ENCODE measurements at places on chromosomes 1 and 21.

GRCh38 chr1:25082216-25082899, 149.9 kb downstream of the SYF2 start:
- DNase-seq: no peak

- no peak for DNase-seq
Measured at GRCh38 chr1:217924924-217925323, 293.8 kb downstream of the SPATA17 start.

DNA sequence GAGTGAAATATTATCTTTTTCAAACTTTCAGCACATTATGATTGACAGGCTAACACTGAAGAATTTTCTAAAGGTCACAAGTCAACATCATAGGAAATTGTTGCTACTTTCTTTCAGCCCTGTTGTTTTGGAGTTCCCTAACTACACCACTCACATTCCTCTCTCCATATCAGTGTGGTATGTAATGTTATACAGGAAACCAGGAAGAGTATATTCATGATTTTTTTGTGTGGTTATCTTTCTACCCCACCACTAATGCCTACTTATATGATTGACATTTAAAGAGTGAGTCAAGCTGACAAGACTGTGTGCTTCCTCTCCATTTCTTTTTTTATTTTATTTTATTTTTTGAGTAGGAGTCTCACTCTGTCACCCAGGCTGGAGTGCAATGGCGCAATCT, 47.8 kb upstream of the PRDM2 start:
- no peak for DNase-seq

- no peak for DNase-seq
Measured at GRCh38 chr1:246058466-246058865, 448.6 kb downstream of the SMYD3 start.

DNA sequence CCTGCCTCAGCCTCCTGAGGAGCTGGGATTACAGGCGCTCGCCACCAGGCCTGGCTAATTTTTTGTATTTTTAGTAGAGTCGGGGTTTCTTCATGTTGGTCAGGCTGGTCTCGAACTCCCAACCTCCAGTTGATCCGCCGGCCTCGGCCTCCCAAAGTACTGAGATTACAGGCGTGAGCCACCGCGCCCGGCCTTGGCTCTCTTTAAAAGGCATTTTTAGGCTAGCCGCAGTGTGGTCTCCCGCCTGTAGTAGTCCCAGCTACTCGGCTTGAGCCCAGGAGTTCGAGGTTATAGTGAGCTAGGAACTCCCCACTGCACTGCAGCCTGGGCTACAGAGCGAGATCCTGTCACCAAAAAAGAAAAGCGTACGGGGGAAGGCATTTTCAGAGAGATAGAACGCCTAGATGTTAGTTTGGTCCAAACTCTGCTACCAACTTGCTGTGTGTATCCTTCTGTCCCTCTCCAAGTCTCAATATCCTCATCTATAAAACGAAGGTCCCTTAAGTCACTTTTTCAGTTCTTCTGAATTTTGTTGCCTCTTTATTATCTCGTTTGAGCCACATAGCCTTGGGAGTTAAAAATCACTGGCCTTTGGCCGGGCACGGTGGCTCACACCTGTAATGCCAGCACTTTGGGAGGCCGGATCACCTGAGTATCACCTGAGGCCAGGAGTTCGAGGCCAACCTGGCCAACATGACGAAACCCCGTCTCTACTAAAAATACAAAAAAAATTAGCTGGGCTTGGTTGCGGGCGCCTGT, 734 bp downstream of the MED18 start:
- DNase-seq: peak; percentile 6

DNA sequence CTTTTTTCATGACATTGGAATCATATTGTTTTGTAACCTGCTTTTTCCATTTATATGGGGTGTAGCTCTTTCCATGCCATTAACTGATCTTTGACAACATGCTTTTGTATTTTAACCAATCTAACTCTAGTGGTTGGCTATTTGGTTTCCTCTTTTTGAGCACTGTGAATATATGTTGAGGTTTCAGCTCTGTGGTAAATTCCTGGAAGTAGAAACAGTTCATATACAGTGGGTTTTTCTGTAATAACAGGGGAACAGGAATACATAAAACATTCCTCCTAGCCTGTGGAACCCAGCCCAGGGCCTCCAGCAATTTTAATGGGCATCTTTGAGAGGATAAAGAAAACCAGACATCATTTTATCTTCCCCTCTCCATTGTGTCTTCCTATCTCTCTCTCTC, 17.4 kb downstream of the AZIN2 start:
- DNase-seq: no peak

DNA sequence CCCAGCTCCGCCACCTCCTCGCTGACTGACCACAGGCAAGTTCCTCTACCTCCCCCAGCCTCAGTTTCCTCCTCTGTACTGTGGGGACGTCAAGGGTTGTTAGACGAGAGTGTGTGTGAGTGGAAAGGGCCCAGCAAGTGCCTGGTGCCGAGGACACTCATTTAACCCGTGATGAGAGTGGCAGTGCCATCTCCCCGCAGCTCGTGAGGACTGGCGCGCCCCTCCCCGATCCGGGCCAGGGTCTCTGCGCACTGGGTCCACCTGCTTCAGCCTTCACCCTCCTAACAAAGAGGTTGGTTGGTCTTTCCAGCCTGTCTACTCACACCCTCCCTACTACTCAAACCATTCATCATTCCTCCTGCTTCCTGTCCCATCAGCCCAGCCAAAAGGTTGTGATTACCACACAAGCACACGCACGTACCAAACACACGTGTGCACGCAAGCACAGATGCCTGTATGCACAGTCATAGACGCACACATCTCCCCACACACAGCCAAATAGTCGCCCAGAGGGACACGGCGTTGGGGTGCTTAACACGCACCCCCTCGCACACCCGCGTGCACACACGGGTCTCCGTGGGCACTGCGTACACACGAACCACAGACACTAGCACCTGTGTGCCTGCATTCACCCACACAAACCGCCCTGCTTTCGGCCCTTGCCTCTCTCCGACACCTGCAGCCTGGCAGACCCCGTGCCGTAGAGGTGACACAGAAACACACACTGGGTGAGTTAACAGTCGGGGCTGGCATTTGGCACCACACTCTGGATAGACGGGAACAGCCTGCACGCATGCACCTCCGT, 39.3 kb downstream of the TAS1R2 start:
- DNase-seq: no peak

- no peak for DNase-seq
Measured at GRCh38 chr1:58451560-58452191, 94.8 kb downstream of the OMA1 start.

- DNase-seq: no peak
Measured at GRCh38 chr1:63843884-63844283, 70.1 kb downstream of the ROR1 start.

DNA sequence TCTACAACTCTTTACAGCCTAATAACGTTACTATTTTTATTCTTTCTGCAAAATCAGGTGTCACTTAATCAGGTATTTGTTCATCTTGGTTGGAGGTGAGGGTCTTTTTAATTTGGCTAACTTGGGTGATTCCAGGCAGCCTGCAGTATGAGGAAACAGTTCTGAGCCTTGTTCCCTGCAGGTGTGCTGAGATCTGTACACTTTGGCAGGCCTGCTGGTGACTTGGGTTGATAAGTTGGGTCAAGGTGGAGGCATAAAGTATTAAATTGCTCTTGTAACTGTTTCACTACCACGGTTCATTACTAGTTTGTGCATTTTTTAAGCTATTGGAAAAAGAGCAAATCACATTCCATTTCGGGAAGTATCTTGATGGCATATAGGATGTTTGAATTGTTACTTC, 10.0 kb downstream of the MAP3K21 start:
- no peak for DNase-seq

GRCh38 chr21:31502537-31503143, 156.9 kb upstream of the SOD1 start:
- DNase-seq: no peak

- no peak for DNase-seq
Measured at GRCh38 chr1:168717906-168718891, 10.8 kb downstream of the DPT start.

- DNase-seq: no peak
Measured at GRCh38 chr1:89635825-89636815, 3.2 kb downstream of the LRRC8C start.

DNA sequence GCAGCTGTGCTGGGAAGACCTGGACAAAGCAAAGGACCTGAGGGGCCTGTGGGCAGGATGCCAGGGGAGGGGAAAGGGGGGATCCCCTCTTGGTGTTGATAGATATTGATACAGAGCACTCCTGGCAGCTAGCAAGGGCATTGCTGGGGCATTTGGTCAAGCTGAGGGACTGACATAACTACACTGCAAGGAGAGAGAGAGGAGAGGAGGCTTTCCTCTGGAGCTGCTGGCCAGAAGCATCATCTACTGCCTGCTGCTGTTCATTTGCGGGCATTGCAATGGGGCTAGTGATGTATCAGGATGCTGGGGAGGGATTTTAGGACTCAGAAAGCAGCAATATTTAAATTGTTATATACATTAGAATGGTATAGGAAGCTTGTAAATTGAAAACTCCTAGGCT, 142.0 kb downstream of the ZNF648 start:
- DNase-seq: no peak

DNA sequence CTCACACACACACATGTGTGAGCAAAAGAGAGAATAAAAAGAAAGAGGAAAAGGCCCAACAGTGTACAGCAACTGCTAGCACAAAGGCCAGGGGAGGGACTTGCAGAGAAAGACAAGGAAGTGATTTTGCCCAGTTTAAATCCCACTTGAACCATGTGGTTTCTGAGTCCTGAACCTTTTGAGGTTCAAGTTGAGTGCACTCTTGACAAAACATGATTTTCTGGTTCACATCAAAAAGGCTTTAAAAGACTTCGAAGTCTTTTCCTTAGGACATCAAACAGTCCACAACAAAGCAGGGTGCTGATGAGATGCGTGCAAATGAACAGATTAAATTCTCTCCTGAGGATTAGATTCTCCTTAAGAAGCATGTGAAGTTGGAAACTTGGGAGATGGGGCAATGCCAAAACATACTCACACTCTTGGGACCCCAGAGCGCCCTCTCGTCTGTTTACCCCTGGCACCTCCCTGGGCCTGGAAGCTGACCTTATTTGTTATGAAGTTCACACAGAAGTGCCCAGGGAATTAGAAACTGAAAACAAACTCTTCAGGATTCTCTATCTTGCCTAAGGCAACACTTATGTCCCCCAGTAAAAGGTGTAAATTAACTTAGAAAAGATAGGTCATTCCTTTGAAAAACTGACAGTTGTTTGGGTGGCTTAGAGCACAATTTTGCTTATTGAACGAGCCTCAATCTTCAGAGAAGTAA, 31.5 kb downstream of the RNF220 start:
- no peak for DNase-seq

DNA sequence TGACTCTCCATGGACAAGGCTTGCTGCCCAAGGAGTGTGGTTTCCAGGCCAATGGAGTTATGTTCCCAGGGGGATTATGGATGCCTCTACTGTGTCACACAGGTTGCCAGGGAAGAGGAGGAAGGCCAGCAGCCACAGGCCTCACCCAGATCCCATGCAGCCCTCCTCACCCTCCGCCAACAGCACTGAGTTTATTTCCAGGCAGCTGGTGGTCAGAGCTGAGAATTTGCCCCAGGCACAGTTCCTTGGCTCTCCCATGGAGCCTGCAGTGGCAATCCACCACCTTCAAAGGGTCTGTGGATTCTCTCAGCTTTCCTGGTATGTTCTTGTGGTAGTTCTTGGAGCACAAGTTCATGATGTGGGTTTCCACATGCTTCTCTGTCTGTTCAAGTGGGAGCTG, 79.2 kb downstream of the NTNG1 start:
- peak; percentile 32 for DNase-seq

- DNase-seq: peak; percentile 78
Measured at GRCh38 chr1:37073854-37074379, 39.6 kb upstream of the GRIK3 start.

GRCh38 chr1:221200464-221200863, 321.2 kb downstream of the HLX start:
- no peak for DNase-seq

- no peak for DNase-seq
Measured at GRCh38 chr1:167238713-167239112, 18.0 kb downstream of the POU2F1 start.

All from BE2C (cell line).